ENCODE measurements at places on chromosomes 1 and 21.

DNA sequence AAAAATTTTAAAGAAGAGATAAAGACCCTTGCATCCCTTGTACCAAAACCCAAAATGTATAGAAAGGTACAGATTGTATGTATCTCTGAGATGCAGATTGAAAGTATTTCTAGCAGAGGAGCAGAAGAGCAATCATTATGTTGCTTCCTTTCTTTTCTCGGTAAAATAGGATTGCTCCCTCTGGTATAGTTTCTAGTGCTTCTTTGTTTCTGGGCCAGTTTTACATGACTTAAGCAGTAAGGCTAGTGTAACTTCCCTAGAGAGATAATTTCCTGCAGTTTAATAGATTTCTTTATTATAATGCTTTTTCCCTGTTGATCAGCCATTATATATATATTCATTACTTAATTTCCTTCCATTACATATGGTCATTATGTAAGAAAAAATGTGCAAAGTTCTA is 496.2 kb upstream of the RGS18 start:
- no peak for DNase-seq

DNA sequence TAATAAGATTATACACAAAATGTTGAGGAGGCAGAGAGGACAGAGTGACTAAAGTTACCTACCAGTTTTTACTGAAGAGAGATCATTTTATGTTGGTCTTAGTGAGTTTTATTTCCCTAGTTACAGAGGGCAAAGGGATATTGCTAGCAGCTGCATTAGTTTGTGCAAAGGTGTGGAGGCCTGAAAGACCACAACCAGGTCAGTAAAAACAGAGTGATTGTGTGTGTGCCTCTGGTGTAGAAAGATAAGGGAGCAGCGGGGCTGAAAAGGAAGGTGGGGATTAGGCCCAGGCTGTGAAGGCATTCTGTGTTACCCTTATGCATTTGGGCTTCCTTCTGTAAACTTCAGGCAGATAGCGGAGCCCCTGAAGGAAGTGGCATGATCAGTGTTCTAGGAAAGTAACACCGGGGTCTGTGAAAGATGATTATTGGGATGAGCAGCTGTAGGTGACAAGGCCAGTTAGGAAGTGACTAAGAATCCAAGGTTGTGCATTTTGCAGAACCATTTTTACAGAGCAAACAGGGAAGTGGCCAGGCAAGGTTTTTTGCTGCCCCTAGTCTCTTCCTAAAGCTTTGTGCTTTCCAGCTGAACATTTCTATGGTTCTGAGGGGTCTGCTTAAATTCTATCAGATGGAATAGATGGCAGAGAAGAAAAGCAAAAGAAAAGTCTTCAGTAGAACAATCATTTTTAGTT is 3.7 kb downstream of the GADD45A start:
- no peak for DNase-seq

- DNase-seq = no peak
Measured at GRCh38 chr21:17388226-17388625, 124.6 kb upstream of the CXADR start.

DNA sequence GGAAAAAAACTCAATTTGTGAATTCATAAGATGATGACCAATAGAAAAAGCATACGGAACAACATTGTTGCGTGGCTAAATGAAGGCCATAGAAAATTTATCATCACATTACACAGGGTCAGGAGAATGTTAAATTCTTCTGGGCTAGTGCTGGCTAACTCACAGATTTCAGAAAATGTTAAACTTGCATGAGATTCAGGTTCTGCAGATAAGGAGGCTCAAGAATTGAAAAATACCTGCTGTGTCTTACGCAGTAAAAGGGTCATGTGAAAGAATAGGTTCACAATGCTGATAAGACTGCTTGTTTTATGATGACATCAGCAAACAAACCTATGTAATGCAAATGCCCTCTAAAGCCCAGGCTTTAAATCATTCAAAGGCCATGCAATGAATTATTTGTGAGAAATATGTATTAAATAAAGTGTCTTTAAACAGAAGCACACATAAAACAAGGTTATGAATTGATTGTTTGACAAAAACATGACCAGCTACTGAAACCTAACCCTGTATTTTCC is 378.8 kb downstream of the USP25 start:
- no peak for DNase-seq

DNA sequence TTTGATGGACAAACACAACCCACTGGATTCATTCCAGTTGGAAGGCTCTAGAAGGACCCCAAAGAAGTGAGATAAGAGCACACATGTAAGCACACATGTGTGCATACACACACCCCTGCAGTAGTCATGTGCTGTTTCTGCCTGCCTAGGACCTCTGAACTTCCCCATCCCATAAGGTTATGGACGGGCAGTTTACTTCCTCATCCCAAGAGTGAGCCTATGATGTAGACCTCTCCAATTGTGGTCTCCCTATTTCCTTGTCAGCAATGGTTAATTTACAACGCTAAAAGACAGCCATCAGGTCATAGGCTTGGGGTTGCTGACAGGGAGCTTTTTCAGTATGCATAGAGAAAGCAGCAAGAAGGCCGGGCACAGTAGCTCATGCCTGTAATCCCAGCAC is 15.4 kb upstream of the ADAR start:
- no peak for DNase-seq

DNA sequence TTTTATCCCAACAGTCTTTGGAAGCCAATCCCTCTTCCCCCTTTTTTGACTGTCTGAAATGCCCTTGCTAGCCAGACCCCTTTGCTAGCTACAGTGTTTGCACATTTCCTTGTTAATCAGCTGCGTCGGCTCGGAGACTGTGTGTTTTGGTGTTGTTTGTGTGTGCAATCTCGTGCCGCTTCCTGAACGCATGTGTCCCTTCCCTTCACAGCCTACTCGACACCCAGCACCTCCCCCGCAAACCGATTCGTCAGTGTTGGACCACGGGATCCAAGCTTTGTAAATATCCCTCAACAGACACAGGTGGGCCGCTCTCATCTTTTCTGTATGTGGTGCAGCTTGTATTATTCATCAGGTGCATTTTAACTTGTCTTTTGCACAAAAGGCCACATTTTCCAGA is 298.7 kb downstream of the TM2D1 start:
- DNase-seq = no peak

GRCh38 chr1:185459141-185459540 is 142.1 kb upstream of the IVNS1ABP start:
- no peak for DNase-seq

DNA sequence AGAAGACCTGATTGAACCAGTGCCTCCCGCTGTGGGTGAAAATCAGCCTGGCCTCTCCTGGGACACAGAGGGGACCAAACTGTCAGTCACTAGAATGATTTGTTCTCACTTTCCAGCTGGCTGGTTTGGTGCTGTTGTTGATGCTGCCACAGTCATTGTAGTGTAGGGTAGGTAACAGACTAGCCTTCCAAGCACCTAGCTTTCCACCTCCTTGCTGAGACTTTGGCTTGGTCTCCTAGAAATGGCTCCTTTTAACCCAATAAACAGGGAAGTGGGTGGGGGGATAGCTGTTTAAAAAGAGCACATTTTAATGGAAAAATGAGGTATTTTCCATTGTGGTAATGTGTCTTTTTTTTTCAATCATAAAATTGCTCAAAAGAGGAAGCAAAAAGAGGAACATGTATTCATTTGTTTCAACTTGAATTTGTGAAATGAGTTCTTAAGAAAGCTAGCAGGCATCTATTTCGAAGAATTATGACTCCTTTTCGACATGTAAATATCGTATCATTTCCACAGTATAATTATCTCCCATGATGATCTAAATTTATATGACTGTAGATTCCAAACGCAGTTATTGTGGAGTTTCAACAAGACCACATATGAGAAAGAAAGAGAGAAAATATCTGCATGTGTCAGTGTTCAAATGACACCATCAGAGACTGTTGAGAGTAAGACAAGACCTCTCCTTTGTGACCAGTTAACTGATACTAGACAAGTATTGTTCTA is 190.1 kb downstream of the HLX start:
- DNase-seq = no peak

GRCh38 chr1:17265162-17265561 is 16.3 kb downstream of the PADI3 start:
- no peak for DNase-seq

DNA sequence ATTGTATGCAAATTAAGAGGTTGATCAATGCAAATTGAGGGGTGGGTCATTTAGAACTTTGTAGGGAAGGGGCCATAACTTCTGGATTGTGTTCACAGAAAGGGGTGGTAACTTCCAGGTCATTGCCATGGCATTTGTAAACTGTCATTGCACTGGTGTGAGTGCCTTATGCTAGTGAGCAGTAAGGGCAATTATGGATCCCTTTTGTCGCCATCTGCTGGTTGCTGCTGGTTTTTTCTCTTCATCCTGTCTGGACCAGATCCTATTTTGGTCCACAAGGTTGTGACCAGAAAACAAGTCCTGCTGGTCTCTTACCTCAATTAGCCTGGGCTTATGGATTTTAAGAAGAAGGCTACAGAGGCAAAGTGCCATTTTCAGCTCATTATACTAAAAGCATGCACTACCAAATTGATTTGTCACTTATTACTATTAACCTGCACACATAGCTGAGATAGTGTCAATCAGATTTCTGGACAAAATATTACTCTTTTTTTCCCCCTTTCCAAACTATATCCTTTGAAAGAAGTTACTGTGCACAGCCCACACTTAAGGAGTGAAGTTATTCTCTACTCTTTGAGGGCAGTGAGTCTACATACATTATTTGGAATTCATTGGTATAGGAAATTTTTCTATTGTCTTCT is 196.2 kb downstream of the ZC3H11B start:
- no peak for DNase-seq

DNA sequence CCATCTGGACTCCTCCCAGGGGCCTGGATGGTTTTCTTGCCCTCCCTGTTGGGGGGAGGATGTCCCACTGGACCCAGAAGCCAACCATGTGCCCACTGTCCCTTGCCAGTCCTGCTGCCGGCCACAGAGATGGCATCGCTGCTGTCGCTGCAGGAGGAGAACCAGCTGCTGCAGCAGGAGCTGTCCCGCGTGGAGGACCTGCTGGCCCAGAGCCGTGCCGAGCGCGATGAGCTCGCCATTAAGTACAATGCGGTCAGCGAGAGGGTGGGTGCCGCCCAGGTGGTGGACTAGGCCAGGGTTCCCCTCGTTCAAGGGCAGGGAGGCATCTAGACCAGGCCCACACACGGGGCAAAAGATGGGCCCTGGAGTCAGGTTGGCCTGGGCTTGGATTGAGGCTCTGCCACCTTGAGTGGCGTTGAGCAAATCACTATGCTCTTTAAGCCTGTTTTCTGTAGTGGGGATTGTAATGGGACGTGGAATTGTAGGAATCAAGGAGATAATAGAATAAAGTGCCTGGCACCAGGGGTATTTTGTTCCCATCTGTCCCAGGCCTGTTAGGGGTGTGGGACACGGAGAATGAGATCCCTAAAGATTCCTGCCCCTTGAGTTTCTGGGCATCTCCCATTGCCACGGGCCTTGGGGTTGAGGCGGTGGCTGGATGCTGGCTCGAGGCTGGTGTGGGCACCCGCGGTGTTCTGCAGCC is 2.6 kb downstream of the CROCC start:
- no peak for DNase-seq

DNA sequence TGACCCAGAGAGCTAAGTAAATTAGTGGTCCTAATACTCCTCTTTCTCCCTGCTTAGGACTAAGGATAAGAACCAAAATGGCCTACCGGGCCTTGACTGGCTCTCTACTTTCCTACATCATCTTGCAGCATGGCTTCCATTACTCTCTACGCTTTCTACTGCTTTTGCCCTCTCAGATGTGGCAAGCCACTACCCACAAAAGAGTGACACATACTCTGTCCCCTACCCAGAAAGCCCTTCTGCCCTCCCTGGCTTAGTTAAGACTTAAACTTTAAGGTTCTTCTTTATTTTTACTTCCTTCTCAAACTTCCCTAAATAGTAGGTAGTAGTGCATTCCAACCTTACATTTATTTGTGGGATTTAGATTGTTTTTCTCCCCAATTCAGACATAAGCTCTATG is 228.1 kb downstream of the TPR start:
- DNase-seq = no peak

- DNase-seq = no peak
Measured at GRCh38 chr1:114152508-114153260, 985 bp downstream of the SYT6 start.

GRCh38 chr1:185720633-185721272 is 13.4 kb upstream of the HMCN1 start:
- no peak for DNase-seq

GRCh38 chr1:112711670-112712069 is 3.5 kb downstream of the PPM1J start:
- DNase-seq = no peak

- DNase-seq = no peak
Measured at GRCh38 chr21:44795342-44795741, 6.3 kb downstream of the UBE2G2 start.

DNA sequence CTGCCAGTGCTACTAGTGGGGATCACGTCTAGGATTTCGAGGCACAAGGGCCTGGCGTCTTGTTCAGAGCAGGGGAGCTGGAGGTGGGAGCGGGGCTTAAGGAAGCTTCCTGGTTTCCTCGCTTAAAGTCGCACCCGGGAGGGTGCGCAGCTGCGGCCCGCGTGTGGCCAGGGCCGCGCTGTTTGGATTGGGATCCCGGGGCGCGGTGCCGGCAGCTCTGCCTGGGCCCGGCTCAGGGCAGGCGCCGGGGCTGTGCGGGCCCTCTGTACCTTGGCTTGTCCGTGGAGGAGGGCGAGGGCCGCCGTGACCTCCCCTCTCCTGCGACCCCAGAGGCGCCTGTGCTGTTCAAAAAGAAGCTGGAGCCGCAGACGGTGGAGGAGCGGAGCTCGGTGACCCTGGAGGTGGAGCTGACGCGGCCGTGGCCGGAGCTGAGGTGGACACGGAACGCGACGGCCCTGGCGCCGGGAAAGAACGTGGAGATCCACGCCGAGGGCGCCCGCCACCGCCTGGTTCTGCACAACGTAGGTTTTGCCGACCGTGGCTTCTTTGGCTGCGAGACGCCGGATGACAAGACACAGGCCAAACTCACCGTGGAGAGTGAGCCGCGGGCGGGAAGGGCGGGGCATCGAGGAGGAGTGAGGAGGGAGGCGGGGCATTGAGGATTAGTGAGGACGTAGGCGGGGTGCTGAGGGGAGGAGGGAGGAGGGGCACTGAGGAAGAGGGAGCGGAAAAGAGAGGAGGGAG is 67.8 kb downstream of the OBSCN start:
- peak; percentile 81 for DNase-seq

- DNase-seq = no peak
Measured at GRCh38 chr1:162538815-162539431, 22.6 kb upstream of the UAP1 start.

DNA sequence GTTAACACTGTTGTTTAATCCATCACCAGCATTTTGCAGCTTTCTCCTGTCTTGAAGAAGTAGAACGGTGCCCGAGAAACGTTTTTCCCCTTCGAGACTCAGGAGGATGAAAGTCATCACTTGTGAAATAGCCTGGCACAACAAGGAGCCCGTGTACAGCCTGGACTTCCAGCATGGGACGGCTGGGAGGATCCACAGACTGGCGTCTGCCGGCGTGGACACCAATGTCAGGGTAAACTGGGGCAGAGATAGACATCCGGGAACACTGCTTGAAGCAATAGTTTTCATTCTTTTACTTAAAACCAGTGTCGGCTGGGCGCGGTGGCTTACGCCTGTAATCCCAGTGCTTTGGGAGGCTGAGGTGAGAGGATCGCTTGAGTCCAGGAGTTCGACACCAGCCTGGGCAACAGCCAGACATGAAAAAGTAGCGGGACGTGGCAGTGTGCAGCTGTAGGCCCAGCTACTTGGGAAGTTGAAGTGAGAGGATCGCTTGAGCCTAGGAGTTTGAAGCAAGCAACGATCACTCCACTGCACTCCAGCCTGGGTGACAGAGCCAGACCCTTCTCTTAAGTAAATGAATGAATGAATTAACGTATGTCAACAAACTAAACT is 945 bp downstream of the CHAF1B start:
- no peak for DNase-seq

- no peak for DNase-seq
Measured at GRCh38 chr1:41122851-41123518, 101.5 kb upstream of the SLFNL1 start.
